Neural progenitor cell (in vitro differentiated cells): ENCODE measurements at places on chromosomes 13 and 19.

DNA sequence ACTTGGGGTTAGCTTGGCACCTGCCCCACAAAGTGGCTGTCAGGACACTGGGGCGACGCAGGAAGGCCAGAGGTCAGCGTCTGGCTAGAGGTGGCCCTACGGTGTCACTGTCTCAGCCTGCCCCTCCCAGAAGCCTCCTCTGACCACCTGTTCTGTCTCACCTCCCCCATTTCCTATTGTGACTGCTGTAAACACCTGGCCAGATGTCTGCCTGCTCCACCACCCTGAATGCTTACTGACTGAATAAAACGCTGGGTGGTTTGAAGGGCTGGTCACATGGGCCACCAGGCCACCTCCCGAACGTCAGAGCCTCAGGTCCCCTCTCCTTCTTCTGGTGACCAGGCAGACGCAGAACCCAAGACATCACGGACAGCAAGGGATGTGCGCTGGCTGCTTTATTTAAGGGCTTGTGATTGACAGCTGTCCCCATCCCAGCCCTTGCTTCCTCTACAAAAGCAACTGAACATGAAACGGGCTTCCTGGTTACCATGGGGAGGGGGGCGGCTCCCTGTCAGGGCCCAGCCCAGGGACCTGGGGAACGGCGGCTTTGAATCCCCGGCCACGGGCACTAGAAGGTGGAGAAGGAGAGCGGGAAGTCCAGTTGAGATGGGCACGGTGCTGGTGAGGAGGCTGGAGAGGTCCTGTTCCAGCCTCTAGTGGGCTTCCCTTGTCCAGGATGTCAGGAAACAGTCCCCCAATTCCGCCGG is 6.2 kb downstream of the ELOF1 start:
- no peak for DNase-seq

DNA sequence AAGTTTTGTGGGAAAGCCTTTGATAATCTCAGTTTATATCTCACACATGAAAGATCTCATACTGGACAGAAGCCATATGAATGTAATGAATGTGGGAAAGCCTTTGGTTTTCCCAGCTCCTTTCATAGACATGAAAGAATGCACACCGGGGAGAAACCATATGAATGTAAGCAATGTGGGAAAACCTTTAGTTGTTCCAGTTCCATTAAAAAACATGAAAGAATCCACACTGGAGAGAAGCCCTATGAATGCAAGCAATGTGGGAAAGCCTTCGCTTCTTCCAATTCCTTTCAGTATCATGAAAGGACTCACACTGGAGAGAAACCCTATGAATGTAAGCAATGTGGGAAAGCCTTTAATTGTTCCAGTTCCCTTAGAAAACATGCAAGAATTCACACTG is 54.8 kb downstream of the ZNF627 start:
- no peak for DNase-seq

- DNase-seq = no peak
Measured at GRCh38 chr13:41177616-41178015, 16.8 kb downstream of the KBTBD7 start.

GRCh38 chr19:45446295-45446694 is 21.5 kb upstream of the FOSB start:
- peak; percentile 49 for DNase-seq

DNA sequence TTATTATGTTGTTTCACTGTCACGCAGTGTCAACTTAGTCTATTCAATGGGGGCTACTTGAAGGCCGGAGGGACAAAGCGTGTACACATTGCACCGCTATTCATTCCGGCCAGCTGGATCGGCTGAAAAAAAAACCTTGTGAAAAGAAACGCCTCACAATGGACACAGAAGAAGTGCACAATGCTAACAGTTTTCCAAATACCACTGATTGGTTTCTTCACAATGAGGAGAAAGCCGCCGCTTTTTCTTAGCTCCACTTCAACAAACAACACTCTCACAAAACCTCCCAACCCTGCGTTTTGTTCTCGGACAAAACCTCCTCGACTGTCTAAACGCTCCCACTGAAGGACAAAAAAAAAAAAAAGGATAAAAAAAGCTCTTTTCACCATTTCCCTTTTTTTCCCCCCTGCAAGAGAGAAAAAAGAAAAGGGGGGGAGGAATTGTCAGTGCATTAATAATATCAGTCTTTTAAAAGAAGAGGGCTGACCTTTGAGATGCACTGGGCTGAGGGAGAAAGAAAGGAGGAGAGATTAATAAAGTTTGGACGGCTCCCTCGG is 5.4 kb downstream of the SOX21 start:
- peak; percentile 96 for DNase-seq

DNA sequence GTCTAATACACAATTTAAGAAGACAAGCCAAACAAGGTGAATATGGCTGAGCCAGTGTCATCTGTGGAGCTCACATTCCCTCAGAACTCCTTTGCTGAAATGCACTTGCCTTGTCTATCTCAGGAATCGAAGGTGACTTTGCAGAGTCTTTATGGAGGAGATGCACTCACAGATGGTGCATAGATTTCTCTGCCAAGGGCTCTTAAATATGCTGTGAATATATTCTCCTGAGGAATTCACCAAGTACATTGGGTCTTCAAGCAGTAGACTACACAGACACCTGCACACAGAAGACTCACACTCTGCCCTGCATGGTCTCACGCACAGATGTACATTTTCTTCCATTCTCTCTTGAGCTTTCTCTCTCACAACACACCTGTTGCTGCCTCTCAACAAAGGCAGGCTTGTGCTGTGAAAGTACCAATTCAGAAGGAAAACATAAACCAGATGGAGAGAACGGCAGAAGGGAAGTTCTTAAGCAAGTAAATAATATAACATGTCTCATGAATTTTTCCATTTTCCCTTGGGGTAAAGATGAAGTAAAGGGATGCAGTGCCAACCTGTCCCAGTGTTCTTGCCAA is 174.7 kb downstream of the DLEU7 start:
- no peak for DNase-seq

GRCh38 chr13:40438022-40438680 is 228.3 kb downstream of the FOXO1 start:
- DNase-seq = no peak

DNA sequence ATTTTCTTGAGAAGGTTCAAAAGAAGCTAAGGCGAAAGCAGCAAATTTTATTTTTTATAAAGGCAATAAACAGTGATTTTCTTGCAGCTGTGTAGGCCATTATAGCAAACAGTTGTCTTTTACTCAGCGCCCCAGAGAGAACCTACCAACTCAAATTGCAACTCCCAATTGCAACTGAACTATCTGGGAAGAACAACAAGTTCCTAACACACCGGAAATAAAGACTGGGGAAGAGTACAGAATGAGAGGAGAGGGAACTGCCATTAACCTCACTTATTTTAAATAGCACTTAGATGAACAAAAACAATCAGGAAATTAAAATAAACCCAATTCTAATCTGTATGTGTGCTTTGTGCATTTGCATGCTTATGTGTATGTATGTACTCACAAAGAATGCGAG is 171.1 kb downstream of the KCTD12 start:
- no peak for DNase-seq

- DNase-seq = no peak
Measured at GRCh38 chr13:44368599-44369368, 4.8 kb upstream of the SERP2 start.

DNA sequence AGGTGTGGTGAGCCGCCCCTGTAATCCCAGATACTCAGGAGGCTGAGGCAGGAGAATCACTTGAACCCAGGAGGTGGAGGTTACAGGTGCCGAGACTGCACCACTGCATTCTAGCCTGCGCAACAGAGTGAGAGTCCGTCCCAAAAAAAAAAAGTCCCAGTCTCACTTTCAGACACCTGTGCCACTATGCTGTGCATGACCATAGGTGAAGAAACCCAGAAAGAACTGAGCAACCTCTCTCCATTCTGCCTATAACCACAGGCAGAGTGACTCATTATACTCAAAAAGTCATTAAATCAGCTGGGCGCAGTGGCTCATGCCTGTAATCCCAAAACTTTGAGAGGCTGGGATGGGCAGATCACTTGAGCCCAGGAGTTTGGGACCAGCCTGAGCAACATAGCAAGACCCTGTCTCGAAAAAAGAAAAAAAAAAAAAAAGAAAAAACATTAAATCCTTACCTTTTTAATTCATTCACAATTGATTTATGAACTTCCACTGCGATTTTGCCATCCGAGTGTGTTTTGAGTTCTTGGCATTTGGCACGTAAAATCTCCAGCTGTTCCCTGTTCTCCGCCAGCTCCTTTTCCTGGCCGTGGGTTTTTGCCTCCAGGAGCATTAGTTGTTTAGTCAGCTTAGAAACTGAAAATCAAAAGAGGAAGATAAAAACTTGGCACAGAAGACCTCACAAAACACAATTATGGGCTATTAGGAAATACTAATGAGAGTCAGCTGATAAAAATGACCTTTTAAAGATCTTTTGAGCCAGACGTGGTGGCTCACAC is 45.5 kb upstream of the SLC7A9 start:
- DNase-seq = no peak

GRCh38 chr13:33296793-33297425 is 11.4 kb upstream of the STARD13 start:
- no peak for DNase-seq

- DNase-seq = peak; percentile 100
Measured at GRCh38 chr19:45768984-45769782, at the start of gene SIX5. Gene SIX5, minus strand, starts transcription at chr19:45769252. Its CDS starts 408 bp downstream, at chr19:45768844.

- DNase-seq = peak; percentile 87
Measured at GRCh38 chr19:42132851-42133528, 744 bp upstream of the POU2F2 start.

DNA sequence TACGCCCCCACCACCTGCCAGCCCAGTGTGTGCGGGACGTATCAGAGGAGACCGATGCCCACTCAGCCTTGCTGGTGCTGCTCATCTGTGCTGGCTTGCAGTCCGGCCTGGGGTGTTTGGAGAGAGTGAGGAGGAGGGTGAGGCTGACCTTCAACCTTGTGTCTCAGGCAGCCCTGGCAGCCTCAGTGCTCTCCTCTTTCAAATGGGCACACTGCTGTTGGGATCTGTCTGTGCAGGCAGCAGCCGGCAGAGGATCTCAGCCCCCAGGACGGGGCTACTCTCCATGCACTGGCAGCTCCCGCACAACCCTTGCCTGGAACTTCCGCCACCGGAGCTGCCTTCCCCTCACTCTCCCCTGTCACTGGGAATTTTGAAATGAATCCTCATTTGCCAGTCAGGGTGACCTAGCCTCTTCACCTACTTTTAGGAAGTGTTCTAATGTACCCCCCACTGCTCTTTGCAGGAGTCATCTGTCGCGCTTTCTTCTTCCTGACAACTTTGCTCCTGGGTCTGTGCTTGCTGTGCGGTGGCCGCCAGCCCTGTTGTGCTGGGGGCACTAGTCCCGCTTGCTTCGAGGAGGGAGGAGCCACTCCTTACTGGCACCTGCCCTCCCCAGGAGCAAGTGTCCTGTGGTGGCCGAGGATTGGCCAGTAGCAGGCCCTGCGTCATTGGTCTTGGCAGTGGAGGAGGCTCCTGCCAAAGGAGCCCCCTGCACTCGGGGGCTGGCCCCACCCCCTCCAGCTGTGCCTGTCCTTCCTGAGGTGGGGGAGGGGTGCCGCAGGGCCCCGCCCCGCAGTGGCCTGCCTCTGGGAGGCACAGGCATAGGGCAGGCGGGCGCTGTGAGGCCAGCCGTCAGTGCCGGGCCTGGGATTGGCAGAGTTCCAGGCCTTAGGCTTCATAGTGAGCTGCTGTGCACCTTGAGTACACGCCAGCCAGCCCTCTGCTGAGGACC is 53.4 kb downstream of the TSSK6 start:
- DNase-seq = peak; percentile 85

DNA sequence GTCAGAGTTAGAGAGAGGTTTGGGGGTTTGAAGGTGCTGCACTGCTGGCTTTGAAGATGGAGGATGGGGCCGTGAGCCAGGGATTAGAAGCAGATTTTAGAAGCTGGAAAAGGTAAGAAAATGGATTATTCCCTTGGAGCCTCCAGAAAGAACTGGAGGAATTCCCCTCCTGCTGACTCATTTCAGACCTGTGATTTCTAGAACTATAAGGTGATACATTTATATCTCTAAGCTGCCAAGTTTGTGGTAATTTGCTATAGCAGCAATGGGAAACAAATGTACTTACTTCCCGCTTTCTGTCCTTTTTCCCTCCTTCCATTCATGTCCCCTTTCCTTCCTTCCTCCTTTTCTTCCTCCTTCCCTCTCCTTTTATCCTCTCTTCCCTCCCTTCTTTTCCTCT is 78.5 kb upstream of the PCDH8 start:
- DNase-seq = no peak

GRCh38 chr13:31756346-31756745 is 17.0 kb downstream of the RXFP2 start:
- no peak for DNase-seq

DNA sequence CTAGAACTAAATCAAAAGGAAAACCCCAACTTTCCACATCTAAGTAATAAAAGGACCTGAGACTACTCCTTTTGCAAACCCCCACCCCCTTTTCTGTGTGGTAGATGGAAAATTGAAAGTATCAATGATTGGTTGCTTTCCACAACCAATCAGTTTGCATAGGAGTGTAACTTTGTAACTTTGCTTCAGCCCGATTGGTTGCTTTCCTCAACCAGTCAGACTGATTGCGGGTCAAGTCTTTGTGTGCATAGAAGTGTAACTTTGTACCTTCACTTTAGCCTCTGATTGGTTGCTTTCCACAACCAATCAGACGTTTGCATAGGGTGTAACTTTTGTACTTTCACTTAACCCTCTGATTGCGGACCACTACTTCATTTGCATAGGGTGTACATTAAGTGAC is 8.0 kb upstream of the B3GLCT start:
- no peak for DNase-seq

- no peak for DNase-seq
Measured at GRCh38 chr19:37991176-37991835, 84.3 kb downstream of the SIPA1L3 start.

GRCh38 chr13:40402931-40403431 is 263.5 kb downstream of the FOXO1 start:
- DNase-seq = no peak

DNA sequence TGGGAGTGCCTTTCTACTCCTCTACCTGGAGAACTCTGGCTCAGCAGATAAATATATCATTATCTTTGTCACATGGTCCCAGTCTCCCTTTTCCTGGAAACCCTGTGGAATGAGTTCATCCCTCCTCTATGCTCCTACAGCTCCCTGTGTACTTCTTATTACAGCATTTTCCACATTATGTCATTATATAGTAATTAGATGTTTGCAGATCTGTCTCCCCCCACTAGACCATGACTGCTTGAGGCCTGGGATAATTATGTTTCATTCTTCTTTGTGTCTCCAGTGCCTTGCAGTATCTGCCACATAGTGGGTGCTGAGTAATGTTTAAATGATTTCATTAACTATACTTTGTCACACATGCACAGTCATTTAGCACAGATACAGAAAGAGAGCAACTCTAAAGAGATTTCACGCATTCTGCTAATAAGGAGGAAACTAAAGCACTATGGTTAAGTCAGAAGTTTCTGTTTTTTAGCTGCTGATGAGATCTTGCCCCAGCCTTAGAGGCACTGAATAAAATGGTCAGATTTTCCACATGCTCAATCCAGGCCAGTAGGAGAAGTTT is 66.1 kb upstream of the DIAPH3 start:
- no peak for DNase-seq

- no peak for DNase-seq
Measured at GRCh38 chr19:34452723-34453122, 24.5 kb downstream of the UBA2 start.

- no peak for DNase-seq
Measured at GRCh38 chr13:113448885-113449692, 4.2 kb downstream of the ADPRHL1 start.

GRCh38 chr19:18339723-18340122 is 675 bp upstream of the PGPEP1 start:
- peak; percentile 29 for DNase-seq
